ENCODE measurements at places on chromosomes 2 and 18. TPM values are rescaled to one million over a fixed set of nuclear protein-coding genes. Genes with fewer than 3 reads are reported as not detected.

Gene TMEM178A
- total RNA-seq = 0.21 TPM

Gene ASPRV1
- total RNA-seq = 0.23 TPM

Gene CNGA3
- not detected for total RNA-seq

Gene ADD2
- total RNA-seq = 27.6 TPM

Gene METAP1D
- total RNA-seq = 2.7 TPM

Gene CXCR1
- total RNA-seq = not detected

Gene SPRED2
- 26.9 TPM for total RNA-seq

Gene MRPL33
- total RNA-seq = 349 TPM
